HepG2 (cell line): ENCODE measurements at places on chromosomes 2 and 18. TPM values are rescaled to one million over a fixed set of nuclear protein-coding genes. Genes with fewer than 3 reads are reported as not detected.

DNA sequence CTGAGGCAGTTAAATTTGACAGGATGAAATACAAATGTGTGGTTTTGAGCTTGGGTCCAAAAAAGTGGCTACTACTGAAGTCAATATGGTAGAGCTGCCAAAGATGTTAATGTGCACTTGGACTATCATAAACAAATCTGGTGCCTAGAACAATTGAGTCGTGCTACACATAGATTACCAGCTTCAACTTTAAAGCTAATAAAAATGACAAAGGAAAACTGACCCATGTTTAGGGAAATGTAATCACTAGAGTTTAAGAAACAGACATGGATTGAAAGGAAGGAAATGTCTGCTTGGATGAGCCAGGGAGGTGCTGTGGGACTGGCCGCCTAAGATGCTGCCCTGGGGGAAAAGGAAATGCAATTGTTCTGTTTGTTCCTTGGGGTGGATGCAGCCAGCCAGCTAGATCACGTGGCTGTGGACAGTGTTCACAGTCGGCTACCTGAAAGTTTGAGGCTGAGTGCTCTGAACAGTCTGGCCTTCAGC is 36.6 kb downstream of the CYB5A start:
- DNase-seq: no peak
- H3K27me3 ChIP-seq: no peaks in the 10 kb centered on the region
- peaks cover 38% of the 10 kb centered on the region for H3K36me3 ChIP-seq
- H3K4me1 ChIP-seq: peaks cover 37% of the 10 kb centered on the region

The FBLN7 gene
- 0.95 and 1.4 TPM in 2 replicates for total RNA-seq

GRCh38 chr2:82795446-82795845 is 1663.6 kb downstream of the SUCLG1 start:
- DNase-seq: no peak
- H3K27me3 ChIP-seq: no peaks in the 10 kb centered on the region
- no peak overlapping the region for H3K27ac ChIP-seq
- no peak overlapping the region for H3K4me3 ChIP-seq
- H3K36me3 ChIP-seq: no peaks in the 10 kb centered on the region

The RIT2 gene
- not detected in 2 replicates for total RNA-seq

GRCh38 chr18:39348757-39349156 is 1783.2 kb upstream of the CELF4 start:
- no peak overlapping the region for H3K27ac ChIP-seq
- H3K27me3 ChIP-seq: no peaks in the 10 kb centered on the region
- H3K4me3 ChIP-seq: no peak overlapping the region
- no peaks in the 10 kb centered on the region for H3K36me3 ChIP-seq
- peaks cover 33% of the 10 kb centered on the region for H3K4me1 ChIP-seq

DNA sequence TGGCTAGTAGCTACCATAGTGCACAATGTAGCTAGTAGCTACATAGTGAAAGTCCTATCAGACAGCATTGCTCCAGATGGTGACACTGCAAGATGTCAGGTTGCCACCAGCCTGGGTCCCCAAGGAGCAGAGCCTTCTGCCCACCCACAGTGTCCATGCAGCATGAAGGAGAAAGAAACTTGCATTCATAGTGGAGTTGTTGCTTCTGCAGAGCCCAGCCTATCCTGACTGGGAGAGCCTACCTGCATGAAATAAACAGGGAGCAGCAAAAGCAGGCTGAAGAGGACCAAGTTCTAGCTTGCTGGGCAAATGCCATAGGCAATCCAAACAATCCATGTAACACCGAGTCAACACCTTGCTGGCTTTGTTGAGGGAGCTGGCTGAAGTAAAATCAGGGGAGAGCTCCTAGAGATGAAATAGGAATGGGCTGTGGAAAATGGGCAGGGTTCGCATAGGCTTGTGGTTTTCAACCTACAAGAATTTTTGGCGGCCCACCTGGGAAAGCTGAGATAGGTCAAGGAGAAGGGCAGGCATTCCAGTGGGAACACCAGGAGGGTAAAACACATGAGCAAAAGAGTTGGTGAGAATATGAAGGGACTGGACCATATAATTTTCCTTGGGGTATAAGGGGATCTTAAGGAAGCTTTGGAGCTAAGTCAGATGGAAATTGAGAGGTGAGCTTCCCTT is 195.8 kb downstream of the CYP26B1 start:
- no peaks in the 10 kb centered on the region for H3K27me3 ChIP-seq
- no peak for DNase-seq
- no peaks in the 10 kb centered on the region for H3K36me3 ChIP-seq
- no peak overlapping the region for H3K27ac ChIP-seq
- no peak overlapping the region for H3K4me3 ChIP-seq

- no peak overlapping the region for H3K27ac ChIP-seq
- peaks cover 1% of the 10 kb centered on the region; the same call in 1 of the 2 replicates for H3K36me3 ChIP-seq
- no peak overlapping the region for H3K4me3 ChIP-seq
- H3K27me3 ChIP-seq: no peaks in the 10 kb centered on the region
- peaks cover 4% of the 10 kb centered on the region; the same call in 1 of the 2 replicates for H3K4me1 ChIP-seq
- no peak for DNase-seq
Measured at GRCh38 chr2:168033966-168034365, 213.4 kb downstream of the STK39 start.

The WNT10A gene
- total RNA-seq: not detected in 2 replicates

DNA sequence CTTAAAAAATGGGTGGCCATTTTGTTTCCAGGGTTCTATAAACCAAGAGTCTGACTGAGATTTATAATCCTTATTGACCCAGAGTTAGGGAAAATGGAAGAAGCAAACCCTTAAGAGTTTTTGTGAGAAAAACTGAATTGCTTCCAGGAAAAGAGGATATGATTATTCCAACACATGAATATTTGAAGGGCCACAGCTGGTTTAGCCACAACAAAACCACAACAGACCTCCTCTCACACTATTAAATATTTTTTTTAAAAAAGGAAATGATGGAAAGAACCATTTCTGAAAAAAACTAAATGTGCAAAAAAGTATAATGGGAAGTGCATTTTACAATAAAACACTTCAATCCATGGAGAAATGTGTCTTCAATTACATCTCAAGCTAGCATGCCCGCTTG is 182.7 kb downstream of the ETAA1 start:
- H3K4me3 ChIP-seq: no peak overlapping the region
- no peaks in the 10 kb centered on the region for H3K27me3 ChIP-seq
- no peaks in the 10 kb centered on the region for H3K36me3 ChIP-seq
- no peak for DNase-seq

The GREB1L gene
- 0.63 and 0.66 TPM in 2 replicates for total RNA-seq

- H3K27me3 ChIP-seq: peaks cover 42% of the 10 kb centered on the region
- H3K4me1 ChIP-seq: peaks cover 6% of the 10 kb centered on the region; the same call in 1 of the 2 replicates
- H3K36me3 ChIP-seq: no peaks in the 10 kb centered on the region
- H3K27ac ChIP-seq: no peak overlapping the region
Measured at GRCh38 chr2:54432251-54433015, 23.7 kb upstream of the SPTBN1 start.

The ANKRD29 gene
- total RNA-seq: not detected in 2 replicates

The ICOS gene
- total RNA-seq: not detected in 2 replicates

DNA sequence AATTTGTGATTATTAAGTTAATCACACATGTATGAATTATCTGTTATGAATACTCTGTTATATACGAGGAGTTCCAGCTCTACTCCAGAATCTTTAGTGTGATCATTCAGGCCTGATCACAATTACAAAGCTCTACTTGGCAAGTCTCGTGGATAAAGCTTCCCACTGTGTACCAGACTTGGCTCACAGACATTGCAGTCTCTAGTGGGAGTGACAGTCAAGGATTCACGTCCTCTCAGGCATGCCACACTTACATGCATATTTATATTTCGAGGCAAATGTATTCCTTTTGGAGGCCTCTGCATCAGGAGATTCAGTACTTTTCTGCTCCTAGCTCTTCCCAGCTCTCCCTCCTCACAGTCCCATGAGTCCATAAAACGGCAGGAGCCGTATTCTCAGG is 403.4 kb upstream of the CDH7 start:
- no peaks in the 10 kb centered on the region for H3K36me3 ChIP-seq
- H3K4me1 ChIP-seq: no peaks in the 10 kb centered on the region
- no peaks in the 10 kb centered on the region for H3K27me3 ChIP-seq
- H3K27ac ChIP-seq: no peak overlapping the region

The SLC8A1 gene
- total RNA-seq: not detected in 2 replicates

The PRKAG3 gene
- total RNA-seq: not detected in 2 replicates

GRCh38 chr2:207539470-207539869 is 9.7 kb downstream of the CREB1 start:
- DNase-seq: no peak
- H3K27ac ChIP-seq: no peak overlapping the region
- H3K27me3 ChIP-seq: no peaks in the 10 kb centered on the region

DNA sequence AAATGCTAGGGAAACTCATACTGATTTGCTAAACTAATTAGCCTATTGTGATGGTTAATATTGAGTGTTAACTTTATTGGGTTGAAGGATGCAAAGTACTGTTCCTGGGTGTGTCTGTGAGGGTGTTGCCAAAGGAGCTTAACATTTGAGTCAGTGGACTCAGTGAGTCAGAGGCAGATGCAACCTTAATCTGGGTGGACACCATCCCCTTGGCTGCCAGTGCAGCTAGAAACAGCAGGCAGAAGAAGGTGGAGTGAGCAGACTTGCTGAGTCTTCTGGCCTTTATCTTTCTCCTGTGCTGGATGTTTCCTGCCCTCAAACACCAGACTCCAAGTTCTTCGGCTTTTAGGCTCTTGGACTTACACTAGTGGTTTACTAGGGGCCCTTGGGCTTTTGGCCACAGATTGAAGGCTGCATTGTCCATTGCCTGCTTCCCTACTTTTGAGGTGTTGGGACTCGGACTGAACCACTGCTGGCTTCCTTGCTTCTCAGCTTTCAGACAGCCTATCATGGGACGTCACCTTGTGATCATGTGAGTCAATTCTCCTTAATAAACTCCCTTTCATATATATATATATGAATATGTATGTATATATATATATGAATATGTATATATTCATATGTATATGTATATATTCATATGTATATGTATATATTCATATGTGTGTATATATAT is 69.7 kb downstream of the RPRM start:
- H3K27me3 ChIP-seq: no peaks in the 10 kb centered on the region
- no peak overlapping the region for H3K4me3 ChIP-seq
- H3K27ac ChIP-seq: no peak overlapping the region
- no peaks in the 10 kb centered on the region for H3K4me1 ChIP-seq
- DNase-seq: no peak

The SLC35G4 gene
- not detected in 2 replicates for total RNA-seq

The ANKRD30B gene
- not detected in 2 replicates for total RNA-seq

DNA sequence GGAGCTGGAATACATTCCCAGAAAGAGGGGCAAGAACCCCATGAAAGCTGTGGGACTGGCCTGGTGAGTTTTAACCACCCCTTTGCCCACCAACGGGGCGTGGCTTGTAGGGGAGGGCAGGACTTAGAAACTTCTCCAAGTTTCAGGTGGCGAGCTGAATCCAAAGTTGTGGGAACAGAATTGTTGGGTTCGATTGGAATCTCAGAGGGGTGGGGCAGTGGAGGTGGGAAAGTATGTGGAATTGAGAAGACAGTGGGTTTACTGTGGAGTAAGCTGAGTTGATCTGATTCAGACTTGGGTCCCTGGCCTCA is 1.1 kb downstream of the PNKD start:
- H3K4me1 ChIP-seq: peaks cover 45% of the 10 kb centered on the region
- H3K27ac ChIP-seq: no peak overlapping the region
- H3K4me3 ChIP-seq: peak overlapping the region; percentile 96
- H3K36me3 ChIP-seq: peaks cover 43% of the 10 kb centered on the region
- no peaks in the 10 kb centered on the region; the same call in 2 of the 3 replicates for H3K27me3 ChIP-seq

The CDK15 gene
- total RNA-seq: not detected in 2 replicates

DNA sequence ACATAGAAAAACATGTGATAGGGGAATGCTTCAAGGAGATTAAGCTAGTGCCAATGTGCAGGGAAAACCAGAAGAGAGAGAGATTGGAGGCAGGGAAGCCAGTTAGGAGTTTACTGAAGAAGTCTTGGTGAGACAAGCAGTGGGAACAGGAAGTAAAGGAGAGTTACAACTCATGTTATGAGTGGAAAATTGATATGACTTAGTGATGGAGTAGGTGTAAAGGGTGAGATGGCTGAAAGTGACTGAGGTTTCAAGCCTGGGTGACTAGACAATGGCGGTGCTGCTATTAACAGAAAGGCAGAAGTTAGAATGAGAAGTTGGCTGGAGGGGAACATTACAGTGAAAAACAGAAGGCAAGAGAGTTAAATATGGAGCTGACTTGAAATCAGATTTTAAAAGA is 16.5 kb downstream of the DOK1 start:
- DNase-seq: no peak
- no peak overlapping the region for H3K27ac ChIP-seq
- no peaks in the 10 kb centered on the region; the same call in 1 of the 2 replicates for H3K27me3 ChIP-seq
- H3K4me1 ChIP-seq: peaks cover 12% of the 10 kb centered on the region
- H3K4me3 ChIP-seq: no peak overlapping the region

The EGR4 gene
- not detected in 2 replicates for total RNA-seq

The TSPYL6 gene
- total RNA-seq: not detected in 2 replicates
